ENCODE measurements at places on chromosomes 11 and 22. TPM values are rescaled to one million over a fixed set of nuclear protein-coding genes. Genes with fewer than 3 reads are reported as not detected.

Gene RNF26
- 20.9 TPM for total RNA-seq

Gene CBLIF
- total RNA-seq, result not detected

Gene KBTBD4
- 31.8 TPM for total RNA-seq

Gene PSMC3
- 58.1 TPM for total RNA-seq
